ENCODE measurements at places on chromosomes 2 and 18. TPM values are rescaled to one million over a fixed set of nuclear protein-coding genes. Genes with fewer than 3 reads are reported as not detected.

DNA sequence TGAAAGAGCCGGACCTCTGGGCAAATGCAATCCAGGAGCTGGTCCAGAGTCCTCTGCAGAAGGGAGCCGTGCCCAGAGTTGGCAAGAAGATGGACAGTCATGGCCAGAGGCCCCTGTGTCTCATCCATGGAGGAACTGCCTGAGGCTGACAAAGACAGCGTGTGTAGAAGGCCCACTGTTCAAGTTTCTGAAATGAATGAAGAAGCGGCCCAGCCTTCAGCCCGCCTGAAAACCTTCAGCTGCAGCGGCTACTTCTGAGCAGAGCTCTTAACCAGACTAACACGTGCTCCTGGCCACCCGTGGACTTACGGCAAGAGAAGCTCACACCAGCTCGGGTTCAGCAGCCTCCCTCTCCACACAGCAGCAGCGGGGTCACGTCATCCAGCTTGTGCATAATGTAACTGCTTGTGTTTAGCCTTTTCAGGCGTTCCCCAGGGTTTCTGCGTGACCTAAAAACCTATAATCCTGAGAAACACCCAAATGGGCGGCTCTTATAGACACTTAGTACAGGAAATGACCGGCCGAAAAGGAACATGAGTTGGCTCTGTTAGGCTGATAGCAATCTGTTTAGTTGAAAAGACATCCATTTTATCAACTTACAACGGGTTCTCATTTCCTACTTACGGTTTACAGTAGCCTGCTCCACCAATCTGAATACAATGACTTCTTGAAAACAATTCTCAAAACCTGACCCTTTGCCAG is at the start of gene FAM124B:
Gene FAM124B, minus strand, starts transcription at position 467 of the 702 bp plus-strand sequence. Its CDS starts 339 bp downstream, at position 128.
- DNase-seq, result no peak

DNA sequence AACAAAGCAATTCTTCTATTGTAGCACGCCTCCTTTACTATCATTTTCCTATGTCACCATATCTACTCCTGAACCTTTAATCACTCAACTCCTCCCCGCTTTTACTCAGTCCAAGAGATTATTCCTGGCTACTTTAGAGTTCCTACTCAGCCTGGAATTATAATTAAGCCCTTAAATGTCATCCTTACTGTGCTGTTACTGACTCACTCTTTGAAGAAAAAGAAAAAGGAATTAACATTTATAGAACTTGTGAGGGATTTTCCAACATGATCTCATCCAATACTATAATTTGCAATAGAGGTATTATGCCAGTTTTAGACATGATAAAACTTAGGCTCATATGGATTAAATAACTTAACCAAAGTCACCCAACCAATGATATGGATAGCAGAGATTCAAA is 61.7 kb downstream of the CCDC88A start:
- no peak for DNase-seq

DNA sequence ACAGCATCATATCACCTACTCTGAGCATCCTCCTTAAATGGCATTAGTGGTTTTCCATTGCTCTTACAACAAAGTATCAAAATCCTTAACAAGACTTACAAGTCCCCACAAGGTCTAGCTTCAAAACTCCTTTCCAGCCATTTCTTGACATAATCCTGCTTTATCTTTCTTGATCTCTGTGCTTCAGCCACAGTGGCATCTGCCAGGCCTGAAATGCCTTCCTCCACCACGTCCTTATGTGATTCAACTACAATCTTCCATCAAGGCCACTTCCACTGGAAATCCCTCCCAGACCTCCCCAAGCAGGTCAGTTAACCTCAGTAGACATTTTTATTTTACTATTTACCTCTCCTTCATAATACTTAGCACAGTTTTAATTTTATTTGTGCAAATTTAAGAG is 83.8 kb upstream of the CCDC150 start:
- DNase-seq, result no peak

ANKAR gene
- total RNA-seq, result 6.4 TPM

HOXD3 gene
- not detected for total RNA-seq

SERPINB8 gene
- 13.6 TPM for total RNA-seq

GPBAR1 gene
- total RNA-seq, result 0.26 TPM

LAMA3 gene
- total RNA-seq, result 2.8 TPM

All from chondrocyte (in vitro differentiated cells).